ENCODE measurements at places on chromosomes 5 and 9.

- no peak for DNase-seq
Observed at GRCh38 chr9:70561786-70562395, 147.4 kb upstream of the KLF9 start.

GRCh38 chr9:109012009-109012875, 1.1 kb downstream of the CTNNAL1 start:
- DNase-seq = peak; percentile 12

- no peak for DNase-seq
Observed at GRCh38 chr5:76331126-76331525, 72.0 kb upstream of the IQGAP2 start.

- DNase-seq = no peak
Observed at GRCh38 chr9:134765785-134766184, 114.8 kb upstream of the FCN2 start.

DNA sequence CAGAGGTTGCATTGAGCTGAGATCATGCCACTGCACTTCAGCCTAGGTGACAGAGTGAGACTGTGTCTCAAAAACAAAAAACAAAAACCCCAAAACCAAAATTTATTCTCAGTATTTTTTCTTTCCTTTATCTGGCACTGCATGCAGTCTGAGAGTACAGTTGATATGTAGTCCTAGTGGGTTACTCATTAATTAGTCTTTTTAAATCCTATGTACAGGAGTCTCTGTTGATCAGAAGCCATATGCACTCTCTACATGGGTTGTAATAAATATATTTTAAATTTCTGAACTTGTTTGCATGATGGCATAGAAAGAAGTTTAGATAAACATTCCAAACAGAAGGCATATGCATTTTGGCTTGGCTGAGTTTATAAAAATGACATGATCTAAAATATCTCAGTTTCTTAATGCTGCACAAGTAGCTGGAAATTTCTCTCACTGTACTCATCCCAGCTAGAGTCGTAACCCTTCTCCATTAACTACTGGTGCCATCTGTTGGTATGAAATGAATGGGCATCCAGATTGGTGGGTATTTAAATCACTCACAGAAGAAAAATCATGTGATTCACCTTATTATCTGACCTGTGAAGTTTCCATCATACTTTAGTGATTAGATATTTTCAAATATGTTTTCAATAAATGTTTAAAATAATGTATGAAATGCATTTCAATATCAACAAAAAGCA, 284.8 kb downstream of the CTNND2 start:
- DNase-seq = no peak

- DNase-seq = no peak
Observed at GRCh38 chr9:99416007-99416406, 193.9 kb downstream of the SEC61B start.

GRCh38 chr9:135079676-135080075, 7.8 kb upstream of the OLFM1 start:
- DNase-seq = no peak

- DNase-seq = no peak
Observed at GRCh38 chr9:12965303-12965702, 190.5 kb downstream of the LURAP1L start.

DNA sequence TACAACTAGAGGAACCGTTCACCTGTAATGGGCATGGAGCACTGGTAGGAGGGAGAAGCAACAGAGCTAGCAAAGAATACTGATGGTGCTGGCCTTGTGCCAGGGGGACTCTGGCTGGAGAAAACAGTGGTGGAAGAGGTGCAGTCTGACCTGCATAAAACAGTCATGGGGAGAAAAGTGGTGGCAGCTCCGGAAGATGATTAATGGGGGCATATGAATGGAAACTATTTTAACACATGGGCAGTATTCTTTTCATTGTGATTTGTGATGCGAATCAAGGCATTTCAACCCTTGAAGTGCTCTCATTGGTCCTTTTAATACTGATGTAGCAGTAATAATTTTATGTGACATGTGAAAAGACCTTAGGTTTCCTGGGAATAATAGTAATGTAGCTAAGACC, 219.6 kb downstream of the ADAMTS6 start:
- no peak for DNase-seq

Data from hypothalamus (tissue), 51 donors.